ENCODE measurements at places on chromosomes 7 and 10. TPM values are rescaled to one million over a fixed set of nuclear protein-coding genes. Genes with fewer than 3 reads are reported as not detected.

The VWDE gene
- polyA plus RNA-seq: 0.76 TPM

The ITGB8 gene
- not detected for polyA plus RNA-seq

The PRPF18 gene
- polyA plus RNA-seq: 41.0 TPM

The KCNIP2 gene
- 0.27 TPM for polyA plus RNA-seq

The CNPY1 gene
- not detected for polyA plus RNA-seq

DNA sequence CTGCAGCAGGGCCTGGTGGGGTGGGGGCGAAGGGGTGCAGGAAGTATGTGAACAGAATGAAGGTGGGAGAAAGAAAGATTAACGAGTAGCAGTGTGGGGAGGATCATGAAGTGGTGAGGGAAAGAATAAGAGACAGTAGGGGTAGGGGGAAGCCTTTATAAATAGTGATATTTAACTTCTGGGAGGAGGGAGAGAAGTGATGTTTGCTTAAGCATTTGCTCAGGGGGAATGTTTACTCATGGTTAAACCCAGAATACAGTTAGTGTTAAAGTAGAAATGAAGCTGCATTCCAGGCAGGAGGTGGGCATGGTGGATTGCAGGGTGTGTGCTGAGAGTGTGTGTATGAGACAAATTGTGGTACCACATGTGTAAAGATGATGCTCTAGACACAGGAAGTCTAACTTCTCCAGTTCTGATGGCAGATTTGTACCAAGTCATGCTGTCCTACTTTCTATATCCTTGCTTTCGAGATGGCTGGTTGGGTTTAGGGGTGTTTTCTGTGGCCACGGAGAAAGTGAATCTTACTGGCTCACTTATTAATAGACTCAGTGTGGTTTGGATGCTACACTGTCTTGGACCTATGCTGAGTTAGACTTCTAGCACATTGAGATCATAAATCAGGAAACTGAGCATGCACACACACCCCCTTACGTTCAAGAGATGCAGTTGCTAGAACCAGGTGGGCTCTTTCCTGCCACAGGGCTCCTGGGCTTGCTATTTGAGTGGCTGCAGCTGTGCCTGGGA is 10.6 kb upstream of the DNMBP start:
- no peak for DNase-seq

The HOXA10 gene
- not detected for polyA plus RNA-seq

GRCh38 chr10:48885376-48885775 is 54.3 kb downstream of the LRRC18 start:
- DNase-seq: no peak
